AG04449 (cell line): ENCODE measurements at places on chromosomes 12 and 14.
A peak's percentile ranks its signal among the peaks of the same experiment; 100 is the strongest.

DNA sequence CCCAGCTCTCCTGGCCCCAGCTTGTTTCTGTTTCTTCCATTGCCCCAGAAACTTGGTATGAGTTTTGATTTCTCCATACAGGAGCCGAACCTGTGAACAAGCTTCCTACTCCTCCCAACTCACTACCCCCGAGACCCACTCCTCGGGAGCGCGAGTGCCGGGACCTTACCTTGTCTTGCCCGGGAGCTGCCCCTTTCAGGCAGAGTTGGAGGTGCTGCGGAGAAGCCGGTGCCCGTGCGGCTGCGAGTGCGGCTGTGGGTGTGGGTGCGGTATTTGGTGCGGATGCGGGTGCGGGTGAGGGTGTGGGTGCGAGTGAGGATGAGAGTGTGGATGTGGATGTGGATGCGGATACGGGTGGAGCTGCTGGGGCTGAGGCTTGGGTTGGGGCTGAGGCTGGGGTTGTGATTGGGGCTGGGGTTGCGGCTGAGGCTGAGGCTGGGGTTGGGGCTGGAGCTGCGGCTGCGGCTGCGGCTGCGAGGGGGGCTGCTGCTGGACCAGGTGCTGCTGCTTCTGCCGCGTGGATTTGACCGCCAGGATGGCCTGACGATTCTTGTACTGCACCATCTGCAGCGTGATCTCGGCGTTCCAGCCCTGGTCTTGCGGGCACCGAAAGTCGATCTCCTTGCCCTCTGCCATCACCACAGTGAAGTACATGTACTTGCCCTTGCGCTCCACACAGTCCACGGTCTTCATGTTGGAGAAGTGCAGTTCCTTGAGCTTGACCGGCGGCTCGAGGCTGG is 1.1 kb downstream of the PHLDA1 start:
- no peak for DNase-seq

DNA sequence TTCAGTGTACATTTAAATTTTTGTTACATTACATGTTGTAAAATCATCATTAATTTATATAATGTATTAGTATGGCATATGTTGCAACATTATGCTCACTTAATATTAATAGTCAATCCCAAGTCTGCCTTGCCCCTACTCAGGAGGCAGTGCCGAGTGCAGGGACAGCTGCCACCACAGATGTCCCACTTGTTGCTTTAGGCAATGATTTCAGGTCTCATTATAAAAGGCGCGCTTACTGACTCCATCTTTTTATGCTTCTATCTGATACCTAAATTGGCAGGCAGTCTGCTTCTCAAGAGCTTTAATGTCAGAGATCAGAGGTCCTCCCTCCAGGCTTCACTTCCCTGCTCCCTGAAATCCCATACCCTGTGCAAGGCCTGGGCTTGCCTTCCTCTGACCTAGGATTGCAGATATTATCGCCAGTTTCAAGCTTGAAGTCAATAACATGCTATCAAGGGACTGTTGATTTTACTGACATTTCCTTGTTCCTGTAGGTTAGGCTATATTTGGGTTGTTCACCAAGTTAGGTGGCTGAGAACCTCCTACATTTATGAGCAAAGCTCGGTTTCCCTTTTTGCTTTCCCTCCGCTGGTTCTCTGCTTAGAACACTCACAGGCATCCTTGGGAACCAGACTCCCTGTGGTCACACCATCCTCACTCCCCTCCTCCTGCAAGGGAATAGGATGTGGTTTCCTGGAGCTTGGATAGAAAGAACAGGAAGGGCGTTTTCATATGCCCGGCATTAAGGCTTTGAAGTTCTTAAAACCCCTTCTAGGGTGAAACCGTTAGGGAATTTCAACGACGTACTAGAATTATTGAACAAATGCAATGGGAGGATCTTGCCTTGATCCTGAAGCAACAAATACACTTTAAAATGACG is 208.4 kb upstream of the FKBP4 start:
- no peak for DNase-seq

GRCh38 chr14:105015242-105015641 is 5.6 kb downstream of the CDCA4 start:
- no peak for DNase-seq

DNA sequence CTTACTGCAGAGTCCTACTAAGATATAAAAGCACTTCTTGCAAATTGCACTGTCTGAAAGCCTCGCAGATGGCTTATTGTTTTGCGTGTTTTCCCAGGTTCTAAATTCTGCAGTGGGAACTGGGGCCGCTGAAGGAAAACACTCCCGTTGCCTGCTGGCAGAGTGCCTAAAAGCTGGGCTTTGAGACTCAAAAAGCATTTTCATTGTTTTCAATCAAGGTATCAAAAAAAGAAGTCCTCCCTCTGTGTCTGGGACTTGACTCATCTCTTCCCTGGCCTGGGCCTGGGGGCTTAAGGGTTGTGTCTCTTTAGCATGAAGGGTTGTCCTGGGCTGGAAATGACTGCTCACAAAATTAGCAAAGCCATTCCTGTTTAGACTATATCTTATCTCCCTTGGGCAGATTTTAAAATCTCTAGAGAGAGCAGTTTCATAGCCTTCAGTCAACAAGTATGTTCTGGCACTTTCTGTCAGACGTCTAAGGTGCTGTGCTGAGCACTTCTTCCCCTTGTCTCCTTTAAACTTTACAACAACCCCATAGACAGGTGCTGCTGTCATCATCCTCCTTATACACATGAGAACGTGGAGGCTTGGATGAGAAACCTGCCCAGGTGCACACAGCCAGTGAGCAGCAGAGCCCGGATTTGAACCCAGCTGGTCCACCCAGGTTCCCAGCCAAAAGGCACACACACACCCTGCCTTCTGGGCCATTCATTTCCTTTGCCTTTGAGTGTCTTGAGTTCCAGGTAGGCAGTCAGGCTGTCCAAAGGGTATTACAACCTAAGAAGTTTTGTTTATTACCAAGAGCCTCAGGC is 31.1 kb downstream of the ELK3 start:
- no peak for DNase-seq

- DNase-seq, result no peak
Observed at GRCh38 chr12:124622331-124622730, 54.9 kb upstream of the NCOR2 start.

GRCh38 chr14:29741909-29742401 is 185.7 kb downstream of the PRKD1 start:
- DNase-seq, result no peak

DNA sequence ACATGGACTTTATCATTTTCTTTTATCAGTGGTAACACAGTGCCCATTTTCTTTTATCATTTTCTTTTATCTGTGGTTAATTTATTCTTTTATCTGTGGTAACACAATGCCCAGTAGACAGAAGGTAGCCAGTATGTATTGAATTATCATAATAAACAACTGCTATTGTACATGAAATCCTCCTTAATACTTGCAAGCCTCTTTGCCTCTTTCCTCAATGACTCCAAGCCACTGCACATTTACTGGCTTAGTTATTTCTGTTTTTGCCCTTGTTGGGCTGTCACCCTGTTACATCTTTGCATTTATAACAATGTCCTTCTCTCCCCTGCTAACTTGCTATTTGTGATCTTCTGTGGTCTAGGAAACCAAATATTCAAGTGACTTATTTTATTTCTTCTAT is 345.0 kb downstream of the ATP23 start:
- no peak for DNase-seq

DNA sequence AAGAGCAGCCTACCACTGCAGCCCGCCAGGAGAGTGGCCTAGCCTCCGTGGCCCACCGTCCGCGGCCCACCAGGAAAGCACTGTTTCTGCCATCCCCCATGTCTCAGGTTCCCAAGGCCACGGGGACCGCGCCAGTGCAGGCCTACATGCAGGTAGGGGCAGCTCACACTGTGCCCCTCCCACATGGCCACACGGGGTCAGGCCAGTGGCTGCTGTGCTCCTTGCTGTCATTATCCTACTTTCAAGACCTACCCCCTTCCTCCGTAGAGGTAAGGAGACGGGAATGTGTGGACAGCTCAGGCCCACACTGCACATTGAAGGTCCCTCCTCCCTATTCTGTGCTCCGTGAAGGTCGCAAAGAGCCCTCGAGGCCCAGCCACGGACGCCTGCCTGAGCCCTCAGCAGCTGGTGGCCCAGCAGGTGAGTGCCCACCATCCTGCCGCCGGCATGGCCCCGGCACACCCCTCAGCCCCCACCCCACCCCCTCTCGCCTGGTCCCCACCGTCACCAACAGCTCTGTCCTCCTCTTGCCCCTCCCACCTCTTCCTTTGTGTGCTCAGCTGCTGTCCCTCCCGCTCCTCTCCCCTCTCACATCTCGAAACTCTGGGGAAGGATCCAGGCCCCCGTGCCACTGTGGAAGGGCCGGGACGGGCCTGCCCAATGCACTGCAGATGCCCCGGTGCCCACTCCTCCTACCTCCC is 10.0 kb downstream of the DDX51 start:
- DNase-seq, result no peak

- DNase-seq, result no peak
Observed at GRCh38 chr12:68240975-68241374, 12.4 kb downstream of the IL22 start.

- peak; percentile 33 for DNase-seq
Observed at GRCh38 chr12:105316931-105317852, 13.3 kb upstream of the C12orf75 start.

GRCh38 chr14:55388160-55388559 is 23.5 kb downstream of the ATG14 start:
- DNase-seq, result no peak

DNA sequence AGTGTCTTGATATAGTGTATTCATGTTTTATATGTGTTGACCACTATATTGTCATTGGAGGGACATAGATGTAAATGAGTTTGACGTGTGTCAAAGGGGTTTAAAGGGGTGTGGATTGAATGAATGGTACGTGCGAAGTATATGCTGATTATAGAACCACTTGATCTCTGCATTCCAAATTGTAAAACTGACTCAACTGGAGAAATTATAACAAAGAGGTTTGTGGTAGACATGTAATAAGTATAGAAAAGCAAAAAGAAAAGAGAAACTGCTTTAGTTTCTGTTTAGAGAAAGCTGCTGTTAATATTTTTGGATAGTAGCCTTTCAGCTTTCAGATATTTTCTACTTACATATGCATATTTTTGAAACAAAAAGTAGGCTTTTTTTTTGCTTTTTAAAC is 8.9 kb upstream of the MYRFL start:
- no peak for DNase-seq

GRCh38 chr12:23687947-23688346 is 261.5 kb downstream of the SOX5 start:
- DNase-seq, result no peak

DNA sequence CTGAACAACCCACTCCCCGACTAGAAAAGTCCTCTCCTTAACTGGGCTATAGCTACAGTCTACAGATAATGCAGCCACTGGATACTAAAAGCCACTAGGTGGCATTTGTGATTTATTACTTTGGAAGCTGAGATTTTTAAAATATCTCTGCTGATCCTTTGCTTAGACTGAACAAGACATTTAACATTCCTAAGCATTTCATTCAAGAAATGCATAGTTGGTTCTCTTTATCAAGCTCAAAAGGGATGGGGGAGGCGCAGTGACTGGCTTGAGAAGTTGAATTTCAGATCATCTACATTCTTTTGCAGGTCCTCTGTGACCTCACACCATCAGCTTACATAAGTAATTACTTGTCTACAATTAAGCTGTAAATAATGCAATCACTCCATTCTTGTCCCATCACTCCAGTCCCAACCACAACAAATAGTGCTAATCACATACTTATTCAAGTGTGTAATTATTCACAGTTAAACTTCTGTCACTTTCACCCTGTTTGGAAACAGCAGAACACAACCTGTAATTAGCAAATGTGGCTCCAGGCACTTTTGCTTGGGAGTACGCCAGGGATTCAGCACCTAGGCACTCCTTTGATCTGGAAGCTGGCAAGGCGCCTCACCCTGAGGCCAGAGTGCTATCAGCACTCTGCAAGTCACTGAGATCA is 203.6 kb downstream of the NOVA1 start:
- no peak for DNase-seq

- DNase-seq, result no peak
Observed at GRCh38 chr14:30883508-30884294, 9.3 kb downstream of the COCH start.

DNA sequence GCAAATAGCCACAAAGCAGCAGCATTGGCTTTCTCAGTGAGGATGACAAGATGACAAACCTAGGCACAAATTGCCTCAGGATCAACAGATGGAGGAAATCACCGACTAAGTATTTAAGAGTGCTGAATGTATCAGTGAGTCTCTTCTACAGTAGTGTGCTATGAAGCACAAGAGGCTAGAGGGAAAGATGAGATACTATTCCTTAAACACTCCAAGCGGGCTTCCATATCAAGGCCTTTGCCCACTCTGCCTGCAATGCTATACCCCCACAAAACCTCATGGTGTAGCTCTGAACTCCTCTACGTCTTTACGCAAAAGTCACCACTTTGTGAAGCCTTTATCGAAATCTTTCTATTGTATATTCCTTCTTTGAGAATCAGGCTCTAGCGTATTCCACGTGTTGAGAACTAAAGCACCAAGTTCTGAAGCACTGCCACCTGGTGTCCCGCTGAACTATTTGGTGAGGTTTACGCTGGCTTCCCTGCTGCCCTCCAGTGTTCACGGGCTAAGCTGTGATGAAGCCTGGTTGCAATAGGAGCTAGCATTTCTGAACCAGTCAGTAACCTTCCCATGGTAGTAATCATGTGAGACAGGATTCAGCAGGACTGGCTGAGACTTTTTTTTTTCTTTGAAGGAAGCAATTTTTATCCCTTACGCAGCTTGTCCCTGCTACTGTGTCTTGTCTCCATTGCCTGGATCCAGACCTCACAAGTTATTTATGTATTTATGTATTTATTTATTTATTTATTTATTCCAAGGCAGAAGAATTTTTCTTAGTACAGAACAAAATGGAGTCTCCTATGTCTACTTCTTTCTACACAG is 426.5 kb upstream of the OR4E1 start:
- DNase-seq, result no peak

- DNase-seq, result no peak
Observed at GRCh38 chr12:124159655-124160054, 135.2 kb upstream of the RFLNA start.

DNA sequence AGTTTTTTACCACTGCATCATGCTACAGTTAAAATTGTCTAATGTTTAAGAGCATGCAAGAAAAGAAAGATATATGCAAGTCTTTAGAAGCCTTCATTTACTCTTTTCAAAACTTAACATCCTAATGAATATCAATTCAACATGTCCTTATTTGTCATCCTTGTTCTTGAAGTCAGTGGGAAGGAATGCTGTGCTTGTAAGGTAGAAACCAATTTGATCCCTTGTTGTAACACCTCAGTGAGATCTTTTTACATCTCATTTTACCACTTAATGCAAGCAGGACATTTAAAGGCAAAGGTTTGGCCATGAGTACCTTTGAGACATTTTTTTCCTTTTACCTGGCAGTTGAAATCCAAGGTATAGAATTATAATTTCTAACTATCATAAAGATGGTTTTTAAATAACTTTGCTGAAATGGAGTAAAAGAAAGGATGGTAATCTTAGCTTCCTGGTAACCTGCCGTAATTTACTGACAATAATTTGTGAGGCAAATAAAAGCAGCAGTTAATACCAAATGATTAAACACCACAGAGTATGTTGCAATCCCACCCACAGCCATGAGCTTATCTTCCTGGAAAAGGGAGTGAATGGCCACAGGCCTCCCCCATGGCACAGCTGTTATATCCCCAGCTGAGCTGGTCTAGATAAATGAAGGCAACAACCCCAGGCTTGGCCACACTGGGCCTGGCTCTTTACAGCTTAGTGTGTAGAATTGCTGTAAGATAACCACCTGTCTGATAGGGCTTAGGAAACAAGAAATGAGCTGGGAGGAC is 33.2 kb upstream of the STRN3 start:
- DNase-seq, result peak; percentile 44

GRCh38 chr12:77837876-77838291 is 7.2 kb downstream of the NAV3 start:
- DNase-seq, result no peak

- no peak for DNase-seq
Observed at GRCh38 chr14:45091710-45092109, 7.8 kb downstream of the PRPF39 start.
